Activated naive CD8-positive, alpha-beta T cell treated with anti-CD3 and anti-CD28 coated beads, Interleukin-2, amount 50 U/mL, for 24 hours (primary cell): ENCODE measurements at places on chromosomes 16 and 17.

DNA sequence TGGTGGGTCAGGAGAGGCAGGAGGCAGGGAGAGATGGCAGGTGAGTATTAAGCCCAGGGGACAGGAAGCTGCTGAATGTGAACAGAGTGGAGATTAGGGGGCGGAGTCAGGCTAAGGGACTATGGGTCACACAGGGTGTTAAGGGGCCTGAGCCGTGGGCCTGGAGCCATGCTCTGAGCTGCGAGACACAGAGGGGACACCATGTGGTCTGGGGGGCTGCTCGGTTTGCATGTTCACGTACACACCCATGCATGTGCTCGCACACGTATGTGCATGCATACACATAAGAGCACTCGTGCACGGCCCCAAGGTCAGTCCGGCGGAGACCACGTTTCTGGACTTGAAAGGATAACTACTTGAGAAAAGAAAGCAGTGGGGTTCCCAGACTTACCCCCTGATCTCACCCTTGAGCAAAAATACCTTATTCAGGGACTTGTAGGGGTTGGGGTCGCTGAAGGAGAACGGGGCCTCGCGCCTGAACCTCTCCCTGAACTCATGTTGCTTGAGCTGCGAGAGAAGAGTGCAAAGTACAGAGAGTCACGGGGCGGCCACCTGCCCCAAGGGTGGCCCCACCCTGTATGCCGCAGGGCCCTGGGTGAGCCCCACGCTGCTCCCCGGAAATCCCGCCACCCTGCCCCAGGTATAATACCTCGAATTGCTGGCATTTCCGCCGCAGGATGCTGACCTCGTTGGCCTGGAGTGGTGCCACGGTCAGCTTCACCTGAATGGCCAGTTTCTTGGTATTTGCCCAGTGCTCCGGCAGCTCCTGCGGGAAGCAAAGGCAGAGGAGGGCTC, 50.8 kb downstream of the DNAH17 start:
- no peak for DNase-seq

GRCh38 chr16:6149031-6149430, 1051.4 kb upstream of the EEF2KMT start:
- no peak for DNase-seq

DNA sequence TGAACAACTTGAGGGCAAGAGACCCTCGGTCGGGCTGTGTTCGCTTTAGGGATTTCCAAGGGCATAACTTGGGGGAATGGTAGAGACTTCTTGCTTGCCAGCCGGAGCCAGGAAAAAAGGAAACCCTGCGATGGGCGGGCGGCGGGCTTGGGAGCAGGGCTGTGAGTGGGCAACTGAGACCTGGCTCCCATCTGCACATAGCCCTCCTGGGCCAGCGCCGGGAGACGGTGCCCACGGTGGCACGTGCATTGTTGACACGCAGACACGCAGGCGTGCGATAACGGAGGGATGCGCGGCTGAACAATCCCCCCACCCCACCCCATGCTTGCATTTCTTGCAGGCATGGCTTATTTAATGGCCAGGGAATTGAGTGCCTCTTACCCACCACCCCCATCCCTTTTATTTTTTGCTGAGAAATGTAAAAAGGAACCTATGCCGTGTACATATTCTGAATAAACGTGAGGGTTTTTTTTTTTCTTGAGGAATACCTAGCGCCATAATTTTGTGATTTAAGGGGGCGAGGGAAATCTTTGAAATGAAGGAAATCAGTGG, 17.1 kb upstream of the ZFHX3 start:
- no peak for DNase-seq

DNA sequence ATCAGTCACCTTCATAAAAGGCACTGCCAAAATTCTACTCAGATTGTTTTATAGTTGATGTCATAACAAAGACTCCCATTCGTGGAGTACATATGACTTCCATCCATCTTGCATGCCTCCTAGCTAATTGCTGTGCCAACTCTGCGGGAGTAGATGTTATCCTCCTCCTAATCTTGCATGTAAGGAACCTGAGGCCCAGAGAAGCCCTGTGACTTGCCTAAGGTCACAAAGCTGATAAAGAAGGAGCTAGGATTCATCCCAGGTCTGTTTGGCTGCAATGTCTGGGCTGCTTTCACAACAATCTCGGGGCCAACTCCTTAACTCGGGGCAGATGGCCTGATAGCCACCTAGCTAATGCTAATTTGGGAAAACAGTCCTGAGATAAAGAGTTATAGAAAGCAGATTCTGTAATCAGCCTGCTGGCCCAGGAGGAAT, 87.3 kb downstream of the YPEL2 start:
- DNase-seq, result no peak

- DNase-seq, result no peak
Measured at GRCh38 chr17:79633993-79634813, 23.4 kb upstream of the RBFOX3 start.

GRCh38 chr17:81794509-81794908, 9.4 kb upstream of the GCGR start:
- DNase-seq, result no peak
